ENCODE measurements at places on chromosomes 6 and 20.

DNA sequence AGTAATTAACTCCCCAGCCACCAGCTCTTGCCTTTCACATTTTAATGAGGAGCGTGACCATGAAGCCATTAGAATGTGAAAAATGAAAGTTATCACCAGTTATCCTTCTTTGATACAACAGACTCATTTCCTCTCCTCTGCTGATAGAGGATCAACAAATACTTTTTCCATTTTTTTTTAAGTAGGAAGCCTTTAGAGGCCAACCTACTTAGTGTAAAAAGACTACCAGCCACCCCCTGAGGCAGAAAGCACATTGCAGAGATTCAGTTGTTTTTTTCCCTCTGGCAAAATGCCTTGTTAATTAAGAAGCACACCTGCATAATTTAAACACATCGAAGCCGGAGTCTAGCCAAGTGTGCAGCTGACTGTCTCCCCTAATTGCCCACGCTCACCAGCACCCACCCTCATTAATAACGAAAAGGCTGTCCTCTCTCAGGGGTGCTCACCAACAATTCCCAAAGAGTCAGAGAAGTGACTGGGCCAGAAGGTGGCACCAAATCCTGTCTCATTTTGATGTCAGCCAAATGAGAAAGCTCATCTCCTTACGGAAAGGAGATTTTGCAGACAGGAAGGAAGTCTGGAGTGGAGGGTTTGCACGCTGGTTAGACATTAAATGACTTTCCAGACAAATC, 60.9 kb upstream of the MC3R start:
- no peak for DNase-seq

GRCh38 chr6:100346203-100346602, 118.5 kb downstream of the SIM1 start:
- no peak for DNase-seq

DNA sequence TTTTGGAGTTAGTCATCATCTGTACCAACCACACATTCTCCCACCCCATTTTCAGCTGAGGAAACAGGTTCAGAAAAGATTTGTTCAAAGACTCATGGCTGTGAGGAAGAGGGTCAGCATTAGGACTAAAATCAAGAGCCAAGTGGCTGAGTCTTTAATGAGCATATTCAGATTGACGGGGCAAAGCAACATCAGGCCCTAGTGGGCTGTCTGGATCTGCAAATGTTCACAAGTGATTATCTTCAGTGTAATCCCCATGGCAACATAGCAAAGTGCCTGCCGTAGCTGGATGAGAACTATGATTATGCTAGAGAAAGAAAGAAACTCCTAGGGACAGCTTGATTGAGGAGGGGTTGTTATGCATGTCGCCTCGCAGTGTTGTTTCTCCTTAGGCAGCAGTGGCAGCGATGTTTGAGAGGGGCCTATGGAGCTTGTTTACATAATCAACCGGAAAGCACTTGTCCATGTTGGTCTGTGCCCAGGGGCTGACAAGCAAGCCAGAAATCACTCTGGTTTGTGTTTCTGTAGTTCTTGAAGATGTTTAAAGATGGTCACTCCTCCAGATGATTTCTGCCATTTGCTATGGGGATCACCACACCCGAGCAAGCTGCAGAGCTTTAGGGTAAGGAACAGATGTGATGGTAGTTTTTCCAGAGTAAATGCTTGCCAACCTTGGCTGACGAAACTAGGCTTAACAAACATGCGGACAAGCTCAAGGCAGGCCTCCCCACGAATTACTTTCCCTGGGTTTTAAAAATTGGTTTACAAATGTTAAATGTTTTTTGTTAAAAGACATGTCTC, 124.3 kb upstream of the MLIP start:
- no peak for DNase-seq

DNA sequence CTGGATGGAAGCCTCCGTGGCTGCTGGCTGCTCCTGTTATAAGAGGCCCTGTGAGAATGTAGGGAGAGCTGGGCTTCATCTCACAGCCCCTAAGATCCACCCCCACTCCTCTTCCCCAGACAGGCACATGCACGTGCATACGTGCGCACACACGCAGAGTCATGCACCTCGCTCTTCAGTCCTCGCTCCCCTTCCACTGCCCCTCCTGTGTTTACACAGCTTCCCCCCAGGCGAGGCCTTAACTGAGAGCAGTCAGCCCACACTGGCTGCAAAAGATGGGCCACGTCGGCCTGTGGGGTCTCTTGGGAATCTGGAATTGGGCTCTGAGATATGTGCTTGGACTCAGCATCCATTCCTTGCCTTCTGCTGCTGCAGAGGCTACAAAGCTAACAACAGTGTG, 35.2 kb upstream of the MLN start:
- no peak for DNase-seq

DNA sequence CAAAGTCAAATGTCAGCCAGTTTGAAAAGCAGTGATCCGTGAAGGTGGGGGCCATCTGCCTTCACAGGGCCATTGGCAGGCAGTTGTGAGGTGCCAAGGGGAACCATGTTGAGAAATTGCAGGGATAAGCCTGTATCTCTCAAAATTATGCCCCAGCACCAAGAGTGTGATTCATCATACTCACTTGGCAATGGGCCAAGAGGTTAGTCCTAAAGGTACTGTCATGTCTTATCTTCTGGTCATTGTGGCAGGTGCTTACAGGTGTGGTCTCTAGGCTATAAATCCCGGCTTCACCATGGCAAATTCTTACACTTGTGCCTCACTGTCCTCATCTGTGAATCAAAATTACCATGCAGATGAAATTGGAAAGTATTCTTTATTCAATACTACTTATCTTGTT, 150.7 kb upstream of the LAMP5 start:
- DNase-seq, result no peak

DNA sequence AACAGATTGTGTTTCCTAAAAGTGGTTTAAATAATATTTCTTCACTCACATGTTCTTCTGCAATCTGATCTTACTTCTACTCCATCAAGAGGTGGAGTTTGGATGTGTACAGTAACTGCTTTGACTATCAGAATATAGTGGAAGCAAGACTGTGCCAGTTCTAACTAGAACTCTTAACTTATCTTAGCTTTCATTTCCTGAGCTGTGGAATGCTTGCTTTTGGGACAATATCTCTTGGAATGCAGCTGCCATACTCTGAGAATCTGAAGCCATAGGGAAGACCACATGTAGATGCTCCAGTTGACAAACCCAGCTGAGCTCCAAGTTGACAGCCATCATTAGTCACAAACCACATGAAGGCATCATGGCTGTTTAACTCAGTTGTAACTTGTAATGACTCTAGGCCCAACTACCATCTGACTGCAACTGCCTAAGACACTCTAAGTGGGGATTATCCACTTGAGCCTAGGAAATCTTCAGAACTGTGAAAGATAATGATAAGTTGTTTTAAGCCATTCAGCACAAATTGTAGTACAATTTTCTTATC, 40.8 kb upstream of the MAN1A1 start:
- DNase-seq, result no peak

DNA sequence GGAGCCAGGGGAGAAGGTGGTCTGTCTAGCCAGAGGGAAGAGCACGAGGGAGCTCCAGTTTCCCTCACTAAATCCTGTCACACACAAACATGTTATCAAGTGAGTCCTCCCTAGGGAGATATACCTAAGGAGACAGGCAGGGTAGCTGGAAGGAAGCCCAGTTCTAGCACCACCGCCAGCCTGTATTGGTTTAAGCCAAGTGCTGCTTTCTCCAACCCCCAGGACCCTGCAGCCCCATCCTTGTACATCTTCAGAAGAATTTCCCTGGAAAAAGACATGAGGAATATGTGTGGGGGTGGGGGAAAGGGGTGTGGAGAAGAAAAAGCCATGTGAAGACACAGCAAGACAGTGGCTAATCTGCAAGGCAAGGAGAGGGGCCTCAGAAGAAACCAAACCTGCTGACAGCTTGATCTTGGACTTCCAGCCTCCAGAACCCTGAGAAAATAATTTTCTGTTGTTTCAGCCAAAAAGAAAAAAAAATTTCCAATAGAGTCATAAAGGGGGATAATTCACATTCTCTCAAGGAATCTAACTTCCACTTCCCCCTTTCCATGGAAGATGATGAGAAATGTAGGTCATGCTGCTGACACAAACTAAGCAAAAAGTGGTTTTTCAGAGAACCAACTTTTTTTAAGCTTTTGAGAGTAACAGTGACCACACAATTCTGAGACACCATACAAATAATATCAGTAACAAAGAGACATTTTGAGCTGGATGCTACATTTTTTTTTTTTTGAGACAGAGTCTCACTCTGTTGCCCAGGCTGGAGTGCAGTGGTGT, 103.2 kb upstream of the PRDM1 start:
- DNase-seq, result no peak

DNA sequence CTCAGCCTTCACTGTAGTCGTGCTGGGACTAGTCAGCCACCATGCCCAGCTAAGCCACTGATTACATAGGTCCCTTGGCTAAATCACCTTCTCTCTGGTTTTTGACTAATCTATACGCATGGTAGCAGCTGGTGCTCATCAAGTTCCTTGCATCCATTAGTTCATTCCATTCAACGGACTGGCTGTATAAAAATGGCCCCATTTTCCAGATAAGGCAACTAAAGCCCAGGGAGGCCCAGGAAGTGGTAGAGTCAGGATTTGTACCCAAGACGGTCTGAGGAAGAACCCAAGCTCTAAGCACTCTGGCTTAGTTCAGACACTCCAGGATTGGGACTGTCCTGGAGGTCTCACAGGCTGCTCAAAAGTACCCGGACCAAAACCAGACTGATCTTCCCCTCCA, 4.9 kb downstream of the E2F1 start:
- DNase-seq, result no peak

DNA sequence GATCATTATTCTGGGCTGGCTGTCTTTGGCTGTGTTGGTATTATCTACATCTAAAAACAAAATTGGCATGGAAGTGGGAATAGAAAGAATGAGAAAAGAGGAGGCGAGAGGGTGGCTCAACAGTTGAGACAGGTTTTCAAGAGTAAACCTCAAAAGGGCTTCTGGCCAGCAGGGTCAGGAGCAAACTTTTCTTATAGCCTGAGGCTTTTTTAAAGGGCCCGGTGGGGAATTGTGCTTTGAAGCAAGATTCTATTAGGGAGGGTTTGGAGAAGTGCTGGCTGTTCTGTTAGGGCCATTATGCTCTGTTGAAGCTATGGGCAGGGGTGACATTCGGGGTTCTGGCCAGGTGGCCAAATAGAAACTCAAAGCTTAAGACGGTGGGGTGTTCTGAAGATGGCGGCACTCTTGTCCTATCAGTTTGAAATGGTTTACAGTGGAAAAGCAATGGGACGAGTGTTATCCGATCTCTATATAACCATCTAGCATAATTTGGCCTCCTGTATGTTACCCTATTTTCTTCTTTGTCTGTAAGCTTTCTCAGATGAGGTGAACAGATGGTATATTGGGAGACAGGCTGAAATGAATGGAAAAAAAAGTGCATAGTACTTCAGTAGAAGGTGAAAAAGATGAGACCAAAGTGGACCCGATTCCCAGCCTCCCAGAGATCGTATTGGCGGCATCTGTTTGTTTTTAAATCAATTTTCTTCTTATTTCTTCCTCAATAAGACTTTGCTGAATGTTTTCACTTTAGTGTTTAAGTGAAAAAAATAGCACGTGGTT, 132.1 kb upstream of the CNR1 start:
- no peak for DNase-seq

DNA sequence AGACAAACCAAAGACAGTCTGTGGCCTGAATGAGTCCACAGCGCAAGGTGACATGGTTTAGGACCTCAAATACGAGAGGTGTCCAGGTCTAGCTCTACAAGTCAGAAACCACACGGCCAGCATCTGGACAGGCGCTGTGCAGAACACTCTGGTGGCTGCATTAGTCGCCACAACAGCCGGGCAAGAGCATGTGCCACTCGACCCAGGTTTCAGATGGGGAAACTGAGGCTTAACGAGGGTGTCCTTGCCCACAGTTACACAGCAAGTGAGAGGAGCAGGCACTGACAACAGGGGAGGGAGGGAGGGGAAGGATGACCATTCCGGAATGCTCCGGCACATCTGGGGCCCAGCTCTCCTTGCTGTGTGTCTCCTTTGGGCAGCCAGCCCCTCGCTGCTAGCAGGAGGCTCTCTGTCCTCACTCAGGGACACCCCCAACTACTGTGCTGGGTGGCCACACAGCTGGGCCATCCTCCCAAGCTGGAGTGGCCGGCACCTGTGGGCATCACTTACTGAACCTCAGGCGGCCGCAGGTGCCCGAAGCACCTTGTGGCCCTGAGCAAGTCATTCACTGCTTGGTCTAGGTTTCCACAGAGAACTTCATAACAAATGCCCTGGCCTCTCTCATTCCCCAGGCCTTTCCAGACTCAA, 6.6 kb downstream of the DLL1 start:
- no peak for DNase-seq

DNA sequence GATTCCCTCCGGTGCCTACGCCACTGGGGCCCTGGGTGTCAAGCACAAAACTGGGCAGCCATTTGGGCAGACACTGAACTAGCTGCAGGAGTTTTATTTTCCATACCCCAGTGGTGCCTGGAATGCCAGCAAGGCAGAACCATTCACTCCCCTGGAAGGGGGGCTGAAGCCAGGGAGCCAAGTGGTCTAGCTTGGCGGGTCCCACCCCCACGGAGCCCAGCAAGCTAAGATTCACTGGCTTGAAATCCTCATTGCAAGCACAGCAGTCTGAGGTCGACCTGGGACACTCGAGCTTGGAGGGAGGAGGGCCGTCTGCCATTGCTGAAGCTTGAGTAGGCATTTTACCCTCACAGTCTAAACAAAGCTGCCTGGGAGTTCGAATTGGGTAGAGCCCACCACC, 125.3 kb downstream of the FRK start:
- no peak for DNase-seq

GRCh38 chr20:45911486-45912343, at the start of gene PLTP:
Gene PLTP, minus strand, starts transcription at chr20:45912155. Its CDS starts 703 bp downstream, at chr20:45911452.
- peak; percentile 61 for DNase-seq

- no peak for DNase-seq
These were observed 189.2 kb upstream of the PHACTR1 start for GRCh38 chr6:12527339-12527738.

GRCh38 chr6:55874316-55874715, 1.1 kb downstream of the BMP5 start:
- DNase-seq, result no peak

DNA sequence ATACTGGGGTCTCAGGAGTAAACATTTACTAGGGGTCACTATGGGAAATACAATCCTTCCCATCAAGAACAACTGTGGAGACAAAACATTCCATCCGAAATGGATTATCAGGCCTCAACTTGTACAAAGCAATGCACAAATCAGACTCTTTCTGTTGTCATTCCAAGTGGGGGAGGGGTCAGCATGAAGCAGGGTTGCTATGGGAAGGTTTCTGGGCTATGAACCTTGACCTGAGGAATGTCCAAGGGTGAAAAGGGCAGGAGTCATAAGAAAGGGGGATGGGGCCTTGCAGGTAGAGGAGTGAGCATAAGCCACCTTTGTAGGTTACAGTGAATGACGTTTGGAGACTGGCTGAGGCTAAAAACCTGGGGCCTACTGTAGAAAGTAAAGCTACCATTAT, 3.1 kb downstream of the METTL24 start:
- DNase-seq, result no peak

DNA sequence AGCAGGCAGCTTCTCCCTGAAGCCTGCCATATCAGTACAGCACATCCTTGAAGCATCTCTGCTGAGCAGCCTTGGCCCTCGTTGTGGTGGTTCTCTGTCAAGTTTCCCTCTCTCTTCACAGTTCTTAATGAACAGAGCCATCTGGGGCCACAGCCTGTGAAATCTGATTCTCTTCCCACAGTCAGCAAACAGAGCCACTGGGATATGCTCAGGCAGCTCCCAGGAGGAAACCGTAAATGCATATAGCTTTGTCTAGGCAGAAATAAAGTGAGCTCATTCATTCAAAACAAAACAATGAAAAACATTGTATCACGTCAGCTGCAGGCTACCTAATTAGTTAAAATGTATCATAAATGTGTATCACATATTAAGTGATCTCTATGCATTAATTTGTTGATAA, 80.3 kb downstream of the TBC1D7 start:
- DNase-seq, result no peak

GRCh38 chr6:115717062-115717461, 343.6 kb downstream of the FRK start:
- DNase-seq, result no peak
